Head of caudate nucleus (tissue), 42 donors: ENCODE measurements at places on chromosomes 3 and 15.

GRCh38 chr15:29090617-29091466 lies 178.8 kb downstream of the NSMCE3 start:
- no peak for DNase-seq

DNA sequence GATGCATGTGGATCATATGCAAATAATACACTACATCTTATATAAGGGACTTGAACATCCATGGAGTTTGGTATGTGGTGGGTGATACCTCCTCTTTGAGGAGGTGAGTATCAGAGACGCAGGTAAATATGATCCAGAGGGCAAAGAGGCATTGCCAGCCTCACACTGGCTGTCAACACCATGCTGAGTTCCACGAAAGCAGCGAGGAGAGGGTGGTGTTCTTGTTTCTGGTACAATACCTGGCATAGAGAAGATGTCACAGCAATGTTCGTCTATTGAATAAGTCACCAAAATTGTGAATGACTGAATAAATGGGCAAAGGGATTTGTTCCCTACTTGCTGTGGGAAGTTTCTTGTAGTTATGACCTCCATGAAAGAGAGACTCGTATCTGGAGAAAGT lies 182.2 kb downstream of the SNRPN start:
- DNase-seq, result no peak

DNA sequence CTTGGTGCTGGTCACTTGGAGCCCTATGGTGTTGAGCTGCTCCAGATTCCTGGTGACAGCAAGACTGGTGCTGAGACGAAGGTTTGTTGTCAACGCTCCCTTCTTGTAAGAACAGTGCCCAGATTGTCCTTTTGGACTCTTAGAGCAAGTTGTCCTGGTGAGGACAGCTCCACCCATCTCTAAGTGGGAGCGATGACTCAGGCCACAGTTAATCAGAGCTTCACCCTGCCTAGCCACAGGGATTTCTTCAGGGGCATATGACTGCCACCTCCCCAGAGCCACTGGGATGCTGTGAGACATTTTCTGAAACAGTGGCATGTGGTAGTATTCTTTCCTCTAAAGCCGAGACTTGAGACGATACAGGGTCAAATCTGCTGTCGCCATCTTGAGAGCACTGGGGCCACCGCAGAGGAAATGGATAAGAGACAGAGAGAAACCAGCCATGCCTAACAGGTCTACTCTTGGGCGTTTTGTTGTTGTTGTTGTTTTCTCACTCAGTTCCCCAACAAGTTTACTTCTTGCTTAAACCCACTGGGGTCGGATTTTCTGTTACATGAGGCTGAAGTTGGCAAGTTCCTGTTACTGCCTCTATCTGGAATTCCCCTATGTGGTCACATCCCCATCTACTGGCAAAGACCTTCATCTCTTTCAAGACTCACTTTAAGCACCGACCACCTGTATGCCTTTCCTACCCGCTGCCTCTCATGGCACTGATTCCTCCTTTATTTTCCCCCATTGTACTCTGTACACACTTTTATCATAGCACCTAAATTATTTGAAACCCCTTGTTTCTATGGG lies 16.0 kb upstream of the PCOLCE2 start:
- DNase-seq, result no peak

DNA sequence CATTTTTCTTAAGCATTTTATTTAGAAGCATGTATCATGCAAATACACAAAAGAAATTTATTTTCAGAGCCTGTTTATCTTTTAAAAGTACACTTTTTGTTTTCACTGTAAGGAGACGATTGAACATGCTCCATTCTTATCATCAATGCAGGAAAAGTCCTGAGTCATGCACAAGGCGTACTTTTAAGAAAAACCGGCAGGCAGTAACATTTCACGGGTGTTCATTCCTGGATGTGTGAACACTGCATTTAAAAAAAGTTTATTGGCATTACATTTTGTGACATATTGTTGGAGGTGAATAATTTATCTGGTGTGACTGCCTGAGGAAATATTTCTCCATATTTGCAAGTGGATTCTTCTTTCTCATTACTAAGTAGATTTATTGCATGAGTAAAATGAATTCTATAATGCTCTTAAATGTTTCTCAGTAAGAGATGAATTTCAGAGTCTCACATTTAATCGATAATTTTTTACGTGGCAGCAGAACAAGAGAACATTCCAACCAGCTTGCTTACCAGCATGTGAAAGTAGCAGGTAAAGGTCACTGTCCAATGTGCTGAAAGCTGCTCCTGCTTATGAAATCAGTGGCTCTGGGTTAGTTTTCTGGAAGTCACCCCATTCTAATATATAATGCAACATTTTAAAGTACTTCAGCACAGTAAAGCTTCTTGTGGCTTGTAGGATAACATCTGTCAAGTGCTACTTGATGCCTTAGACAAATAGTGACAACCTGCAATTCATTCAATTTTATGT lies 87.0 kb downstream of the SV2B start:
- no peak for DNase-seq

GRCh38 chr15:58453931-58454793 lies 22.4 kb downstream of the LIPC start:
- no peak for DNase-seq
